ENCODE measurements at places on chromosomes 4 and X.

DNA sequence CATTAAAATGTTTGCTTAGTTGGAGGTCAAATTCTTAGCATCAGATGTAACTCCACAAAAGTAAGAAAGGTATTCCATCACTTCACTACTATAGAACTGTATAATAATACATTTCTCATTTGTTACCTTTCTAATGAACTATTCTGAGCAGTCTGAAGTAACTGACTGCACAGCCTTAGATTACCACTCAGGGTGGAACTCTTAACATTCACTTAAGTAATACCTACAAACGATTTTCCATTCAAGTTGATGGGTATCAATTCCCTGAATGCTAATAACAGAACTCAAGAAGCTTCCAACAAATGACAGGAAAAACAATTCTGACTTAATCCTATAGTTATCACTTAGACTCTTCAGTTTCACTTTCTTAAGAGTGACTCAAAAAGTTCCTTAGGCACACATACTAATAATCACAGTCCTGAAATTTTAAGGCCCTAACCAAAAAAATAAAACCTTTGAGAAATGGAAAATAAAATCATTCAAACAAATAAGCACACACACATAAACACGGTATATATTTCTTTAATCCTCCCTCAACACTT lies 20.9 kb downstream of the HNRNPD start:
- no peak for DNase-seq

GRCh38 chrX:41541386-41541785 lies 94.2 kb downstream of the NYX start:
- no peak for DNase-seq

DNA sequence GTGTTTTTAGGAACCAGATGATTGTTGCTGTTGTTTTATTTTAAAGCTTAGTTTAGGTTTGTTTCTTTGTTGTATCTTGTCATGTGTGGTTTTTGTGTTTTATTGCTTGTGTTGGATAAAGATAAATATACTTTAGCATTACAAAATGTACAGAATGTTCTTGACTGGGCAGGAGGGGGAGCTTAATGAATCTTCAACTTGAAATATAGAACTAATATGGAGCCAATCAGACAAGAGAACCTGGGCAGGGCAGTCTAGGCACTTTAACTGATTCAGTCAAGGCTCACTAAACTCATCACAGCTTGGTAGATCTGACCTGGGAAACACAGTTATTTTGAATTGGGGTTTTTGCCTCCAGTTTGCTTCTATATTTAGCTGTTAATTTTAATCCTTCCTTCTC lies 304.2 kb downstream of the ARHGAP24 start:
- no peak for DNase-seq

DNA sequence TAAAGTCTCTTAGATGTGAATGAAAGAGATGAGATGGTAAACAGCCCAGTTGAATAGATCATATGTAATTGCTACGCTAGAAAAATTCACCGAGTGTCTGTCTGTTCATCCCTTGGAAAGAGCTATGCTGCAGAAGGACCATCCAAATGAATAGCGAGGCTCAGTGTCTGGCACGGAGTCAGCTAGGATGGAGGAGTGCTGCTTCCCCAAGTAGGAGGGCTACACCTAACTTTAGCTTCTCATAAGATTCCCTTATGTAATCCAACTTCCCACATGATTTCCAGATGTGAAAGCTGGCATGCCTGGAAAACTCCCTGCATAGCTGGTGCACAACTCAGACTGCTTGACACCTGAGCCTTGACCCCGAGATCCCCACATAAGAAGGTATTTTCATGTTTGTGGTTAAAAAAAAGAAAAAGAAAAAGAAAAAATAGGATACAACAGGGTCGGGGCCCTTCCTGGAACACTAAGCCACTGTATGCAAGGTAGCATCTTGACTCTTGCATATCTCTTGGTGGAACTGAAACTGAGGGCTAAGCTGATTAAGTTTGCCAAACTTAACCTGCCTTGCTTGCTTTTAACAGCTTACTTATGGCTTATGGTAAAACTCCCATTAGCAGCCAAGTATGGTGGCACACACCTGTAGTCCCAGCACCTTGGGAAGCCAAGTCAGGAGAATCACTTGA lies 82.3 kb downstream of the FREM3 start:
- DNase-seq, result no peak

DNA sequence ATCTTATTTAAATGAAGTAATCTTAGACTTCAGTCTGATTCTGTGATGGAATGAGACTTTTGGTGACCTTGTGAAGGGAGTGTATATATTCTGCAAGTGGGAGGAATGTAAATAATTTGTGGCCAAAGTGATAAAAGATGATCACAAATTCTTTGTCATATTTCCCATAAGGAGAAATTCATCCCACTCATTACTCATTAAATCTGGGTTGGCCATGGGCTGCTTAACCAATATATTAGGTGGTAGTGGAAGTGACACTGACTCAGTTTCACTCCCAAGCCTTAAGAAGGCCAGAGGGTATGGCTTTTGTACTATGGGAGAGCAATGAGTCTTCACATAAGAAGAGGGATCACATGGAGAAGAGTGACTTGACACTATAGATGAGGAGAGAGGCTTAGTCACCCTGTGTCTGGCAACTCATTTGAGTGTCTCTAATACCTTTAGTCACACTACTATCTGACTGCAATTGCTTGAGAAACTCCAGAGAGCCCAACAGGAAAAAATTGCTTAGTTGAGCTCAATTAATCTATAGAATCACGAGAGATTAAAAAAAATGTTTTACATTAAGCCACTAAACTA lies 408.2 kb upstream of the PITX2 start:
- no peak for DNase-seq

DNA sequence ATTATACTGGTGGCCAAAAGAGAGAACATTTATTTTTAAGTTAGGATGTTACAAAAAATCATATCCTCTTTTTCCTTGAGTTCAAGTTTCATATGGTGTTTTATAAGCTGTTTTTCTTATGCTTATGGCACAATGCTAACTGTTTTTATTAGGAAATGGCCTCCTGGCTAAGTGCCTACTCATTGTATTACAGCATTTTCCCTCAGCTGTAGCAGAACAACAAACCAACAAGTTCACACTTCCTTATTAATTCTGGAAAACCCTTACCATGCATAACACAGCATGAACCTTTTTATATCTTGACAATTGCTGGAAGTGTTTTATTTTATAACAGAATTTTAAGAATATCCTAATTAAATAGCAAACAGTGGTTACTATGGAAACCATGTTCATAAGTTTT lies 165.8 kb downstream of the GASK1B start:
- DNase-seq, result no peak

All from stimulated activated CD4-positive, alpha-beta T cell treated with anti-CD3 and anti-CD28 coated beads, TNF-alpha, amount 100 ng/mL, for 1 hour (primary cell).